Astrocyte (in vitro differentiated cells and primary cell): ENCODE measurements at places on chromosomes 4 and X. TPM values are rescaled to one million over a fixed set of nuclear protein-coding genes. Genes with fewer than 3 reads are reported as not detected.

DNA sequence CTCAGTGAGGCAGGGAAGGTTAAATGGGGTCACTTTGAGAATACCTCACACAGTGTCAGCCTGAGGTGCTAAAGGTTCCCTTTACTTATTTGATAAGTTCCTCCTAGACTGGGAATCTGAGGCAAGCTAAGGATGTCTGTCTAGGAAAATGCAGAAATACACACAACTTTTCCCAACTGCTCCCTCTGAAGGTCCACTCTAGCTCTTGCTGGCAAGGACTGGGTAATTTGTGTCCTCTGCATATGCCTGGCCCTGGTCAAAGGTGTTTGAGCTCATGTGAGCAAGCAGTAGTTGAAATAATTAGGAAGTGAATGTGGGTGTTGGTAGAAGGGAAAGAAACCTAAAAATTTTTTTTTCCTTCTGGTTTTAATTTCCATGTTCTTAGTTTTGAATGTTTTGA lies 21.3 kb downstream of the TXLNG start:
- peak; percentile 7 for DNase-seq
- no peak overlapping the region for H3K4me3 ChIP-seq
- H3K27ac ChIP-seq: no peak overlapping the region
- no peaks in the 10 kb centered on the region for H3K27me3 ChIP-seq
- no peaks in the 10 kb centered on the region for H3K4me1 ChIP-seq

SCRG1 gene
- total RNA-seq: 4.3 and 7.3 TPM in 2 replicates

P2RY8 gene
- total RNA-seq: not detected in 2 replicates

AFP gene
- total RNA-seq: 8.6 and 11.3 TPM in 2 replicates

DNA sequence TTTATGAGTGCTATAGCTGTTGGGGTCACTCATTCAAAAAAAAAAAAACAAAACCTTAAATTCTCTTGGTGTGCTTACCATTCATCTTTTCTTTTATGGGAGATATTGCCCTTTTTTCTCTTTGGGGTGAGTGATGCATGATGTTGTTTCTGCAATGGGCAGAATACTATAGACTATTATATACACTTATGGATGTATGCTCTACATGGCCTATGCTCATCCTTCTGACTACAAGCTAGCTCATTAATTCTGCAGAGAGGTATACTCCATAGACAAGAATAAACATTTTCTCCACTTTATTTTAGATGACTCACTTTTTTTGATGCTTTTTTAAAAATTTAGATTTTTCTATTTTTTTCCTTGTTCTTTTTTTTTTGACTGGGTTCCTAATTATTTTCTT lies 160.3 kb upstream of the ANK2 start:
- H3K4me1 ChIP-seq: no peaks in the 10 kb centered on the region
- no peak overlapping the region for H3K27ac ChIP-seq
- no peaks in the 10 kb centered on the region for H3K27me3 ChIP-seq
- H3K36me3 ChIP-seq: no peaks in the 10 kb centered on the region
- no peak overlapping the region for H3K4me3 ChIP-seq

DNA sequence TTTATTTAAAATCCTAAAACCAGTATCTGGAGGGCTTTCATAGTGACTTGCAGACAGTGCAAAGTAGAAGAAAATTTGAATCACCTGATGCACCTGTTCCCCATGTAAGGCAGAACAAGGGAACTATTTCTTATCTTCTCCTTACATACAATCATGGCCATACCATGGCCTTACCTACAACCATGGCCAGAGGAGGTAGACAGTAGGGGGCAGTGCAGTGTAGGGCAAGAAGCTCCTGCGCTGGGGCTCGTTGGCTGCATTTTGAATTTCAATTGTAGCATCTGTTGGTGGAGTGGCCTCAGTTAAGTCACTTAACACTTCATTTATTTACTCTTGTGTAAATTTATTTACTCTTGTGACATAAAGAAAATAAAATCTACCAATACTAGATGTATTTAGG lies 33.0 kb downstream of the GALNTL6 start:
- DNase-seq: peak; percentile 13
- no peak overlapping the region for H3K27ac ChIP-seq
- H3K4me1 ChIP-seq: no peaks in the 10 kb centered on the region

GAGE13 gene
- total RNA-seq: not detected in 2 replicates

DNA sequence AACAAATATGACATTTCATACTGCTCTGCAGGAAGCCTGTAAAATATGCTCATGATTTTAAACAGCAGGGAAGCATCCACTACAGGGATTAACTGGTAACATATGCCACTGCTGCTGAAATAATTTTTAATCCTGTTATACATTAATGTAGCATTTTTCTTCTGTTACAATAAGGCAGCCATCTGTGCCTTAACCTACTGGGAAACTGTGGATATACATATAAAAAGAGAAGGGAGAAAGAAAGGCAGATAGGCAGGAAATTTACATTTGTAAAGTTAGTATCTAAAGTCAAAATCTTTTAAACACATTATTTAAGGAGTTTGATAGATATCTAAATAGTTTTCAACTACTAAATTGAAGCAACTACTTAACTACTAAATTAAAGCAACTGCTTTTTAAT lies 514.6 kb upstream of the KLHL4 start:
- no peak overlapping the region for H3K27ac ChIP-seq
- H3K36me3 ChIP-seq: no peaks in the 10 kb centered on the region
- H3K27me3 ChIP-seq: no peaks in the 10 kb centered on the region
- DNase-seq: no peak

KIT gene
- total RNA-seq: 5.3 and 8.1 TPM in 2 replicates

STX18 gene
- 24.0 and 30.6 TPM in 2 replicates for total RNA-seq

CXCL11 gene
- total RNA-seq: 5.8 and 7.6 TPM in 2 replicates

DNA sequence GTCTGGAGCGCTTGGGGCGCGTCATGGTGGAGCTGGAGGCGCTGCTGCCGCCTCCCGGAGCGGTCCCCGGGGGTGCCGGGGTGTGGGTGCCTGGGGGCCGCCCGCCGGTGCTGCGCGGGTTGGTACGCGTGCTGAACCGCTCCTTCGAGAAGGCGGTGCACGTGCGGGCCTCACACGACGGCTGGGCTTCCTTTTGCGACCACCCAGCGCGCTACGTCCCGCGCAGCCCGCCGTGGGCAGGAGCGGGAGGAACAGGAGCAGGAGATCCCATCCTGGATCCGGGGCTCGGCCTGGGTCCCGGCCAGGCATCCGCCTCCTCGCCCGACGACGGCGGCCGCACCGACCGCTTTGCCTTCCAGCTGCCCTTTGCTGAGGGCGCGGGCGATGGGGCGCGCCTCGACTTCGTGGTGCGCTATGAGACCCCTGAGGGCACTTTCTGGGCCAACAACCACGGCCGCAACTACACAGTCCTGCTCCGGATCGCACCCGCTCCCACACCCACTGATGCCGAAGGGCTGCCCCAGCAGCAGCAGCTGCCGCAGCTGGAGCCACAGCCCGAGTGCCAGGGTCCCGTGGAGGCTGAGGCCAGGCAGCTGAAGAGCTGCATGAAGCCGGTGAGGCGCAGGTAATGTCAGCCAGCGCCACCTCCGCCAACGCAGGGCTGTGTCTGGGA lies 792 bp downstream of the PPP1R3F start:
- peak overlapping the region; percentile 81 for H3K4me3 ChIP-seq
- no peaks in the 10 kb centered on the region for H3K36me3 ChIP-seq
- DNase-seq: no peak

TRIML2 gene
- total RNA-seq: 55.7 and 63.3 TPM in 2 replicates

DNA sequence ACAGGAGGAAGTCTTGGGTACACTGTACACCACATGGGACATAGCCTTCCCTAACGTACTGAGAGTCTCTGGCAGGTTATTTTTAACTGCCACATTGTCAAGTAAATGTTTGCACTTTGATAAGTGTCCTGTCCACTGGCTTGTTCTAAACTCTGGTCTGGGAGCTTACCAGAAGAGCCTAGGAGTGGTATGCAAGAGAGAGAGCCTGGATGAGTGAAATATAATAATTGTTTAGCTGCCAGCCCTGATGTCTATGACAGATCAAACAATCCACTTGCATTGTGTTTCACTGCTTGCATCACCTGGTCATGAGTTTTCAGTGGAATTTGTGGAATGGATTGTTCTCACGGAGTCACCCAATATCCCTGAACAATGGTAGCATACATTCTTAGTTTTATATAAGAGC lies 91.6 kb downstream of the SHROOM3 start:
- no peaks in the 10 kb centered on the region for H3K27me3 ChIP-seq
- no peak overlapping the region for H3K4me3 ChIP-seq

GRCh38 chrX:49746306-49746705 lies 50.5 kb upstream of the PAGE1 start:
- H3K27me3 ChIP-seq: no peaks in the 10 kb centered on the region
- H3K4me1 ChIP-seq: no peaks in the 10 kb centered on the region
- H3K27ac ChIP-seq: no peak overlapping the region
- H3K36me3 ChIP-seq: no peaks in the 10 kb centered on the region
- H3K4me3 ChIP-seq: no peak overlapping the region

SPANXD gene
- total RNA-seq: not detected in 2 replicates

FAM133A gene
- 0.18 and 0.36 TPM in 2 replicates for total RNA-seq

PNCK gene
- 0.65 and 1.1 TPM in 2 replicates for total RNA-seq

DNA sequence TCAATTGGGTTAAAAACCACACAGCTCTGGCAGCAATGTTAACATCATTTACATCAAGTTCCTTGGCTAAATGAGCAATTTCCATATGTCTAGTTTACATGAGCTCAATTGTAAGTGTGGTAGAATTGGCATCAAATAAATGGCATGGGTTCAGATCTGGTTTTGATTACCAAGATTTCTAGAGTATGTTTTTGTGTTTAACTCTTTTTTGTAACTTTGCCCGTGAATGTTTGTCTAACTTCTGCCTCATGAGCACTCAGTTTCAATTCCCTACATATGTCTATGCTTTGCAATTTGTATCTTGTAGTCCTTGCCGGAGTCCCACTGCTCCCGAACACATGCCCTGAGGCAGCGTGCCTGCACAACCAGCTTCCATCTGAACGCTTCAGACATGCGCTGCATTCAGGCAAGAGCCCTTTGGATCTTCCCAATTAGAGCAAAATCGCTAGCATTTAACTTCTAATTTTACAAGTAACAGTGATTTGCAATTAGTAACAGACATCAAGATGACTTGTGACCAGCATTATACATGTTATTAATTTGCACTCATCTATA lies 644.4 kb downstream of the TRIML1 start:
- no peaks in the 10 kb centered on the region for H3K36me3 ChIP-seq
- DNase-seq: no peak
- H3K27ac ChIP-seq: no peak overlapping the region
- no peaks in the 10 kb centered on the region for H3K4me1 ChIP-seq

BEX2 gene
- 10.0 and 12.6 TPM in 2 replicates for total RNA-seq

- no peak for DNase-seq
- no peaks in the 10 kb centered on the region for H3K4me1 ChIP-seq
- H3K4me3 ChIP-seq: no peak overlapping the region
Observed at GRCh38 chrX:8484360-8484949, 19.8 kb downstream of the VCX3B start.

DNA sequence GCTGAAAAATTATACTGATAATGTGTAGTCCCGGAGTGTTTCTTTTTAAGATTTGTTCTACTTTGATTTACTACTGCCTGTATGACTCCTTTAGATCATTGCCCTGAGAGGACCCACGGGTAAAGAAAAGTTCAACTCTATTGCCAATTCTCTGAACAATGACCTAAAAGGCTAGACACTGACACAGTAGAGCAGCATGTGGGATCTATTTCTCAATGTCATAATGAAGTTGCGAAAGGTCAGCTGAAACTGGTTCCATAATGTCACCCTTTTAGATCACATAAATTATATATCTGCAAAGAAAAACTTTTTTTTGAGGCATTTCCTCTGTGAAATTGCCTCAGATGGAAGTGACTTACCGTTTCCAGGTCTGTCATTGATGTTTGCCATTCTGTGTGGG lies 67.4 kb downstream of the GLRB start:
- H3K27me3 ChIP-seq: no peaks in the 10 kb centered on the region
- H3K36me3 ChIP-seq: no peaks in the 10 kb centered on the region

SUPT20HL1 gene
- total RNA-seq: not detected in 2 replicates

DNA sequence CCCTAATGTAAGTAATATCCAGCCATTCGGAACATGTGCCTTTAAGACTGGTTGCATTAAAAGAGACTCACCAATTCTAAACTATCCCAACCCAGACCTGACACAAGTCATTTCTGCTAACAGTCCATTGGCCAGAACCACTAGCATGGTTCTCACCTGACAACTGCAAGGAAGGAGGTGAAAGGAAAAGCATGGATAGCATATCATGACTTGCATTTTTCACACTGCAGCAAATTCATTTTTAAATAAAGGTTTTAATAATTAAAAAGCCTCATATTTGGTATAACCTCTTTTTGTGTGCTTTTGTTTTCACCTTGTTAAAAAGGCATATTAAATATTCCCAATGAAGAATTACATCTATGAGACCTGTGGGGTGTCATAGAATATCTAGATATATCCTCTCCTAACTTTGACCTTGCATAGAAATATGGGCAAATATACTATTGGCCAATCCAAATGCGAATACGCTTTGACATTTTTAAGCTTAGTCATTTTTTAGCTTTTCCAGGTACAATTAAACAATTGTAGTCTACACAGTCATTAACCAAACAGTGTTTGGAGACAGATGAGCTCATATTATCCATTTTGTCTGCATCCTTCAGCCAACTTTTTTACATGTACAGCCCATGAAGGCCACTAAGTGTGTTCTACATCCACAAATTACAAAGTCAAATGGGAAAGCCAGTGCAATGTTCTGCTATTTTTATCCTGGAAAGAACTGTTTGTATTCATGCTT lies 295.3 kb downstream of the PDGFC start:
- peak overlapping the region; percentile 34 for H3K27ac ChIP-seq
- peak; percentile 21 for DNase-seq
- H3K27me3 ChIP-seq: no peaks in the 10 kb centered on the region
- no peak overlapping the region for H3K4me3 ChIP-seq
- peaks cover 13% of the 10 kb centered on the region for H3K4me1 ChIP-seq
- H3K36me3 ChIP-seq: no peaks in the 10 kb centered on the region
